T-helper 17 cell (primary cell): ENCODE measurements at places on chromosomes 1 and 21.

DNA sequence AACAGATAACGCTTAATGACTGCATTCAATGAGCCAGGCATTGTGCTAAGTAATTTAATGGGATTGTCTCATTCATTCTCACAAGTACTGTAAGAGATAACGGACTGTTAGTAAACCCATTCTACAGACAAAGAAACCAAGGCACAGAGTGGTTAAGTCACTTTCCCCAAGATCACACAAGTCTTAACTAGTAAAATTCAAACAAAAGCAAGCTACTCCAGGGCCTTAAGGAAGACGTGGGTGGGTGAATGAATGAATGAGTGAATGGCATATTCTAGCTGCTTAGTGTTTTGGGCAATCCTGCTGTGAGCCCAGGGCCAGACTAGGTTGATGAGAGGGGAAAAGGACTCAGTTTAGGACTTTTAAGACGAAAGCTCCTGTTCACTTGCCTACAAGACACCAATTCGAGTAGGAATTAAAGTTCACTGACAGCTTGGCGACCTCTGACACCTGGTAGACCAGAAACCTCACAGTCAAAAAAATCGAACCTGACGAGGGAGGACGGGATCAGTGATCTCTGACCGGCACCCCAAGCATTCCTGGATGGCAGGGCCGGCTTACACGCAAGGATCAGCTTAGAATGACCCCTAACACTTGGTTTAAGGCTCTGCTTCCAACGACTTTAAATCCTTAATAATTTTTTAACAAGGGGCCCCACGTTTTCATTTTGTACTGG is 557 bp downstream of the EMC1 start:
- no peak for DNase-seq

DNA sequence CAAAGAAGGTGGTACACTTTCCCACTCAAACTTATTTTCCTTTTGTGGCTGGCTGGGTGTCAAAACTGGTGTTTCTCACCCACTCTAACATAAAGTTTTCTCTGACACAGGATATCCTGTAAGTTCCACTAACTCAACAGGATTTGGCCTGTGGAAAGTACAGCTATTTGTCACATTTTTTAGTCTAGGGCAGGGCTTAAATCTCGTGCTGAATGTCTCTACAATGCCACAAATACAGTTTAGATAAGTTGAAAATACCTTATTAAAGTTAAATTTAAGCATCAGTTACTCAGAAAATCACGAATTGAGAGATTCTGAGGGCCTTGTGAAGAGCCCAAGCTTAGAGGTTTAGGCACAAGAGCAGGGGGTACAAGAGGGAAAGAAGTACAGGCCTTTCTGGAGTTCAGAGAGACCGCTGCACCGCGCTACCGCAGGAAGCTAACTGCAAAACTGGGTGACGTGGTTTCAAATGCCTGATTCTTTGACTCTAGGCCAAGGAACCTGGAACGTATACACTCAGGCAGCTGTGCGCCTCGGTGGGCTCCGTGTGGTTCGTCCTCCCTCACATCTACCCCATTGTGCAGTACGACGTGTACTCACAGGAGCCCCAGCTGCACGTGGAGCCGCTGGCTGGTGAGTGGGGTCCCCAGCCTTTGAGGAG is 23.4 kb upstream of the PWP2 start:
- DNase-seq = peak; percentile 49

GRCh38 chr21:41197582-41197981 is 29.6 kb downstream of the BACE2 start:
- no peak for DNase-seq

DNA sequence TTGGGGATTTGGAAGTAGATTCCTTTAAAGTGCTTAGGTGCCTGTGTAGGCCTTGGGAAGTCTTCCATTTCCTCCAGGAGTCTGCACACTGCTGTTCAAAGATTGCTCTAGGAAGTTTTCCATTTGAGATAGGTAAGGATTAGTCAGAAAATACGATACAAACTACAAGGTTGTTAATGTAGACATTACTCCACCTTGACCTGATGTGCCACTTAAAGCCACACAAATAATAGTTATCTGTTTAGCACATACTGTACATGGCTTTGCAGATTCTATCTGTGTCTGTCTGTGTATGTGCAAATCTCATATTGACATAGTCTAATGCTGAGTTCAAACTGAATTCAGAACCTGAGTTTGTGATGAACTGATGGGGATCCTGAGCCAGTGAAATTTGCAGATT is 118.4 kb downstream of the RHOU start:
- no peak for DNase-seq

GRCh38 chr1:158105352-158106095 is 75.2 kb upstream of the CD1D start:
- no peak for DNase-seq

DNA sequence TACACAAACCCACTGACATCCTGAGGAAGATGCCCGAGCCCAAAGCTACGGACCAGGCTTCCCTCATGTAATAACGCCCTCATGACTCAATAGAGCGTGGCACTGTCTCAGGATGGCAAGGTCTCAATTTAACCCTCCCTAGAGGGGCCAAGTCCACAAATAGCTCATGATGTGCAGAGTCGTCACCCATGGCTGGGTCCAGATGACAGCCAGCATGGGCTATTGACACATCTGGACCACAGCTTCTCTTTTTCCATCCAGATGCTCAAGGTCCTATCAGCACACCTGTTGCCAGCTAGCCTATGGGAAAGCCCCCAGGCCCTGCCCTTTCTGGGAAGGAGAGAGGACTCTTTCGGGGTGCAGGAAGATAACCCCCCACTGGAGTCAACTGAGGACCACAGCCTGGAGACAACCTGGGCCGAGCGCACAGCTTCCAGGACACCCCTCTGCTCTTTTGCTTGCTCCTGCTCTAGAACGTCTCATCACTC is 2.8 kb downstream of the LAPTM5 start:
- no peak for DNase-seq

- DNase-seq = no peak
Observed at GRCh38 chr1:16254263-16254928, 17.4 kb upstream of the CPLANE2 start.

DNA sequence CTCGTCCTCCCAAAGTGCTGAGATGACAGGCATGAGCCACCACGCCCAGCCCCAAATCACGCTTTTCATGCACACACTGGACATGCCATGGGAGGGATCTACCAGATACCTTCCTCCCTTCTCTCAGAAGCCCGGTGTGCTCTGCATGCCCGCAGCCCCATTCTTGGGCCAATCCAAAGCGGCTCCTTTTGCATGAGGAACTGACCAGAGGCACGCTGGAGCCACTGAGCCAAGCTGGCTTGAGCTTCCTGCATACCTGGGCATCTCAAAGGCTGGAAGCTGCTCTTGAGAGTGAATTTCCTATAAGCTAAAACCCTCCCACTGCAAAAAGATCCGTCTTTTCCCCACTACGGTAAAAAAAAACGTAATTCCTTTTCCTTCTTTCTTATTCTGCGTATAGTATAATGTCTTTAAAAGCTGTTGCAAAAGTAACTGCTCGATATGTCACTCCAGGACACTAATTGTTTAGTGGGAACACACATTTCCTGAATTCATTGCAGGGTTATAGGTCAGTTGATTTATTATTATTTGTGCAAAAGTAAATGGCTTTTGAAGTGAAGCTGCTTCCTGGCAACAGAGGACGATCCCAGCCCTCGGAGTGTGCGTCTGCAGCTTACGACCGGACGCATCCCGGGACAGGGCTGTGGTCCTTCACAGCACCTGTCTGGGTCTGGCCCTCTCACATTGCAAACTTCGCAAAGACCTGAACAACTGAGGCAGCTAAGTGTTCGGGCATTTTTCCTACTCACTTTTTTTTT is 61.8 kb upstream of the ETS2 start:
- no peak for DNase-seq

- DNase-seq = no peak
Observed at GRCh38 chr1:63678200-63678599, 85.0 kb downstream of the PGM1 start.

DNA sequence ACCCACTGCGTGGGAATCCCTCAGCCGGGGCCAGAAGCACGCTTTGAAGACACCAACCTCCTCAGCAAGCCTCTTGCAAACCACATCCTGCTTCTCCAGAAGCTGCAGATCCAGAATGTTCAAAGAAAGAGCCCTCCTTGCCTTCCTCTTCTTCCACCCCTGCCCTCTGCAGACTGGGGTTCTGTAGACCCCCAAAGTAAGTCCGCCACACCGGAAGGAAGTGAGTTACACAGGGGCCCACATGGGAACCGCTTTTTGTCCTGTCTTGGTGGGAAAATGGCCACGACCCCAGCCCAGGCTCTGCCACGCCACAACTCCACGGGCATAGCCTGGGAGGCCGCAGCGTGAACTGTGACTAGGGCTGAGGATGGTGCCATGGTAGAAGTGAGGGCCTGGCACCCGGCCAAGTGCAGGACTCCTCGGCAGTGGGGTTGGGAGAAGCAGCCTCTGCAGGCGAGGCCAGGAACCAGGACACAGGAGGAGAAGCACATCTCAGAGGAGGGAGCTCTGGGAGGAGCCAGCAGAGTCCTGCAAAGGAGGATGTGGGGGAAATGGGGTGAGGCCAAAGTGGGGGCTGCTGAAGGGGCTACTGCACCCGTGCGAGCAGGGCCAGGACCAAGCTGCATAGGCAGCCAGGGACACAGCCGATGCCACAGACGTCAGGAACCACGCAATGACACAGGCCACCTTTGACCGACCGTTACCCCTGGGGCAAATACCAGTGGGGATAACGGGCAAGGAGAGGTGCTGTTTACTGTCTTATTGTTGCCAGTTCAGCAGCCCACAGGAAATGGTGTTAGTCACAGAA is 30.9 kb downstream of the PDE9A start:
- DNase-seq = no peak

DNA sequence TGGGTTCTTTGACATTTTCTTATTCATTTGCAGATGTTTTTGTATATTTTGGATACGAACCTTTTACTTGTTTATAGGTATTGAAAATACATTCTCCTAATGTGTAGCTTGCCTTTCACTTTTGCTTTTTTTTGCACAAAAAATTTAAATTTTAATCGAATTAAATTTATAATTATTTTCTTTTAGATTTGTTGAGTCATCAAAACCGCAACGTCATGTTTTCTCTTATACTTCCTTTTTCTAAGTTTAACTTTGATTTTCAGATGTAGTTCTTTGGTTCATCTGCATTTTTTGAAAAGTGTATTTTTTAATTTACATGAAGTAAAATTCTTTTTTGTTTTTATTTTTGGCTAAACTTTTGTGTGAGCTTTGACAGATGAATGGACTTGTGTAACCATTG is 243.7 kb upstream of the DPYD start:
- DNase-seq = no peak

DNA sequence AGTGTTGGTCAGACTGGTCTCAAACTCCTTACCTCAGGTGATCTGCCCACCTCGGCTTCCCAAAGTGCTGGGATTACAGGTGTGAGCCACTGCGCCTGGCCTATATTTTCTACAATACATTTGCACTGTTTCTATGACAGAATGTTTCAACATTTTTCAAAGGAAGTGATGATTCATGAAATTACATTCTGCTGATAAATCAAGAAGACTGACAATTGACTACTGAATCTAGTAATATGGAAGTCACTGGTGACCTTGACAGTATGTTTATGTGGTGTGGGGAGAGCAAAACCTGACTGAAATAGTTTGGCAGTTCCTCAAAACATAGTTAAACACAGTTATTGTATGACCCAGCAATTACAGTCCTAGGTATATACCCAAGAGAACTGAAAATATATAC is 18.1 kb downstream of the LRIF1 start:
- DNase-seq = no peak

- DNase-seq = no peak
Observed at GRCh38 chr1:67170751-67171573, 4.7 kb downstream of the IL23R start.

- DNase-seq = no peak
Observed at GRCh38 chr1:27133991-27134390, 20.9 kb downstream of the SLC9A1 start.

- DNase-seq = peak; percentile 41
Observed at GRCh38 chr1:226110249-226111097, 48.0 kb downstream of the H3-3A start.

DNA sequence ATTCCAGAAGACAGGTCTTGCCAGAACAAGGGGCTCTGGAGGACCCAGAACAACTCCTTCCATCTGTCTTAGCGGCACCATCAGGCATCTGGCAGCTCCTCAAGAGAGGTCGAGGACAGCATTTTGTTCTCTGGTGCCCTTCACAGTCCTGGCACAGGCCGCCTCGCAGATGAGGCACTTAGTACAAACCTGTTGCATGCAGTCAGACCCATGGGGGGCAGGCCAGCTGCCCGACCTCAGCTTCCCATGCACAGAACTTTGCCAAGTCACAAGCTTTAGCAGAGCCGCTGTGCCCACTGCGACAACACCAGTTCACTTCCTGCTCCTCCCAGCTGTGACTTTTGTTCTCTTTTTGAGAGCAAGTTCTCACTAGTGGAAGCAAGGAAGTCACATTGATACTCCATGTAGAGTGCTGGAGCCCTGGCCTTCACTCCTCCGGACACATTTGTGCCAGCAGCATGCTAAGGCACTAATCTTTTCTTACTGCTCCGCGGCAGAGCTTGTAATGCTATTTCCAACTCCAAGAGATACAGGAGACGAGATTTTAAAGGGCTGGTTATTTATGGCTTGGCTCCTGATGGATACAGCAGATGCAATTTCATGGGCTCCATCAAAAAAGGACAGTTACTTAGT is 44.6 kb downstream of the HMGB4 start:
- no peak for DNase-seq

DNA sequence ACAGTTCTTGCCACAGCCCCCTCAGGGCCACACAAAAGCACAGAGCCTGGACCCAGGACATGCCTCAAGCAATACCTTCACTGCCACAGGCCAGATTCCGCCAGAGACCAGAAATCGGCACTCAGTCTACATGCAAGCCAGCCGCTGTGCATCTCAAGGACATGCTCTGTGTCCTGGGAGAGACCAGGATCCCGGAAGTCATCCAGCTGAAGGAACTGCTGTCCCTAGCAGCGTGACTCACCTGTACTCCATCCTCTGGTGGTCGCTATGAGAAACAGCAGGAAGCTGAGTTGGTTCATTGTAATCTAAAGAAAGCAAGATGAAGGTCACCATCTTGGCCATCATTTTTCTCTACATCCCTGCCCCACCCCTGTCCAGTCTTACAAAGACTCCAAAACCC is 401 bp downstream of the ITLN1 start:
- no peak for DNase-seq

DNA sequence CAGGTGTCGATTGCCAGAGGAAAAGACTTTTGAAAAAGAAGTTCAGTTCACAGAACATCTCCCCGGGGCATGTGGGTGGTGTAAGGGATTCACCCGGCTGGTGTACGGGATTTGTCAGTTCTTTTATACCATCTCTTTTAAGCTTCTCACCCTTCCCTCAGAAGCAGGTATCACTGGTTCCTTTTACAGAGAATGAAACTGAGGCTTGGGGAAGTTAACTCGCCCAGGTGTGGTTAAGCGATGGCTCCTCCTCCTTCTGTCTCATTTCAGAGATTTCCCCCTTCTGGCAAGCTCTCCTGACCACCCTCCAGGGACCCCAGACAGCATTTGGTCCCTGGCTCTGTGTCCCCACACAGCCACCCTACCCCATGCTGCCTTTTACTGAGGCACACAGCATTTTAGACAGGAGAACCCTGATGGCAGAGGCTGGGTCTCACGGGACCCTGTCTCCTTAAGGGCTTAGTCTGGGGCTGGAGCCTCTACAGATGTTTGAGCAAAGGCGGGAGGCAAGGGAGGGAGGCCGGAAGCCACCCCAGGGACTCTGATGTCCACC is 2.8 kb upstream of the ECE1 start:
- peak; percentile 46 for DNase-seq

GRCh38 chr1:202871367-202871766 is 17.6 kb downstream of the RABIF start:
- no peak for DNase-seq

- DNase-seq = no peak
Observed at GRCh38 chr1:87053446-87053845, 139.0 kb downstream of the HS2ST1 start.

- DNase-seq = no peak
Observed at GRCh38 chr1:185564816-185565215, 169.4 kb upstream of the HMCN1 start.

GRCh38 chr1:60342569-60342968 is 269.0 kb upstream of the C1orf87 start:
- DNase-seq = no peak
